HepG2 (cell line): ENCODE measurements at places on chromosomes 2 and 18.

- no peak for DNase-seq
Observed at GRCh38 chr2:138182937-138183312, 218.7 kb downstream of the HNMT start.

DNA sequence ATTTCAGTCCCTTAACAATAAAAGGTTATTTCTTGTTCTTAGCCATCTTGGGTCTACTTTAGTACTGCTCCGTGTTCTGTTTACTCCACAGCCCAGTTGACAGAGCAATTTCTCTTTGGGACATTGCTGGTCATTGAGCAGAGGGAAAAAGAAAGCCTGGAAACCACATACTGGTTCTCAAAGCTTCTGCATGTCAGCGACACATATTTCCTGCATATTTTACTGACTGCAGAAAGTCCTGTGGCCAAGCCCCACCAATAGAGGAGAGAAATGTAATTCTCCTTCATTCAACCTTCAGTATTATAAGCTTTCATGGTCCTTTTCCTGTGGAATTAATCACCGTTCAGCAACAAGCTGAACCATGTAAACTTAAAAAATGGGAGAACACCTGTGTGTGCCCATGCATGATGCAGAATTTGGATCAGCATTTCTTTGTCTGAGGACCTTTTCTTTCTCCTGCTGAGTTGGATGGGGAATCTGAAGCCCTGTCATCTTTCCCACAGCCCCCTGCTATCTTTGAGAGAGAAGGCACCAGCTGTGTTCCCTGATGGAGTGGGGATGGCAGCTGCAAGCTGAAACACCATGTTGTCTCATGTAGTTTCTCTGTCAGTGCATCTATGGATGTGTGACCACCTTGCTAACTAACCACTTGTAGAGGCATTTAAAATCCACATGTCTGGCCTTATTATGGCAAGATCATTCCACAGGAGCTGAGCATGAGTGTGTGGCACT is 431.6 kb downstream of the MEIS1 start:
- DNase-seq = no peak

- DNase-seq = no peak
Observed at GRCh38 chr2:18600255-18600613, 10.9 kb upstream of the NT5C1B start.

DNA sequence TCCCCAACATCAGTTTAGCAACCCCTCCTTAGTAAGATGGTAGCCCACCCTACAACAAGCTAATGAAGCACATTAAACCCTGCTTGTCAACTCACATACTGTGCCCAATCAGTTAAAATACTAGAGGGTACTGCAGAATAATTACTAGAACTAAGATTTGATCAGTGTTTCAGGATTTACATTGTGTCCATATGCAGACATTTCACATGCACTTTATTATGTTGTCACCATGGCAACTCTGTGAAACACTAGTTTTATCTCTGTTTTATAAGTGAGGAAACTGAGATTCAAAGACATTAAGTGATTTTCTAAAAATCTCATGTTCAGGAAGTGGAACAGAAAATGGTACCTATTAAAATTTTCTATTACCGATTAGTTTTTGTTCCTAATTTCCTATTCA is 61.7 kb downstream of the CYBRD1 start:
- DNase-seq = no peak

- DNase-seq = no peak
Observed at GRCh38 chr2:172937884-172938712, 137.5 kb upstream of the MAP3K20 start.

DNA sequence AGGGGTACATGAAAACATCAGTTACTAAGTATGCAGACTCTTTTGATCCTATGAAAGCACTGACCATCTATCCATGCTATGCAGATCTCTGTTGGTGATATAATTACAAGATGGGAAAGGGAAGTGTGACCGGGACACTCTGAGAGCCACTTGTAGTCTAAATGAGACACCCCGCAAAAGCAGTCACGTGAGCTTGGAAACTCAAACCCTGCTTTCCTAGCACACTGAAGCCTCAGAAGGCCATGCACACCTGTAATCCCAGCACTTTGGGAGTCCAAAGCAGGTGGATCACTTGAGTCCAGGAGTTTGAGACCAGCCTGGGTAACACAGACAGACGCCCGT is 137.5 kb downstream of the INO80D start:
- no peak for DNase-seq

- DNase-seq = no peak
Observed at GRCh38 chr2:75315436-75315835, 116.1 kb upstream of the TACR1 start.

DNA sequence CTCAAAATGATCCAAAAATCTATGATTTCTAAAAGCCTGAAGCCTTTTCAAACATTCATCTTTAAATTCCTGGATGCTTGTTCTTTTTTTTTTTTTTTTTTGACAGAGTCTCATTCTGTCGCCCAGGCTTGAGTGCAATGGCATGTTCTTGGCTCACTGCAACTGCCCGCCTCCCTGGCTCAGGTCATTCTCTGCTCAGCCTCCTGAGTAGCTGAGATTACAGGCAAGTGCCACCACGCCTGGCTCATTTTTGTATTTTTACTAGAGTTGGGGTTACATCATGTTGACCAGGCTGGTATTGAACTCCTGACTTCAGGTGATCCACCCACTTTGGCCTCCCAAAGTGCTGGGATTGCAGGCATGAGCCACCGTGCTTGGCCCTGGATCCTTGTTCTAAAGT is 649.5 kb downstream of the XIRP2 start:
- no peak for DNase-seq

GRCh38 chr2:72082887-72083286 is 64.8 kb downstream of the CYP26B1 start:
- DNase-seq = no peak

DNA sequence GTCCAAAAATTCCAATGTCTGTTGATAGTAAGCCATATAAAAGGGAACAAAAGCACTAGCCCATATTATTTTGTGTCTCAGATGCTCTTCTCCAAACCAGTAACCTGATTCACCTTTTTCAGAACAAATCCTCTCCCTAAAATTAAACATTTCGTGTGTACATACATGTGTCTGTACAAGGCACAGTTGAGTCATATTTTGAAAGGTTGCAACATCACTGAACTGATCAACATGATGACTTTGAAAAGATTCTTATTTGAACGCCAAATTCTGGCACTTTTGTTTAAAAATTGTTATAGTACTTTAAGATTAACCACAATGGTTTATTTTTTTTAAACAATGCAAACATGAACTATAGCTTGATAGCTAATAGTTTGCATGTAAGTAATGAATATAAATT is 102.5 kb downstream of the RIT2 start:
- no peak for DNase-seq

GRCh38 chr18:48670751-48671560 is 132.1 kb downstream of the CTIF start:
- no peak for DNase-seq

DNA sequence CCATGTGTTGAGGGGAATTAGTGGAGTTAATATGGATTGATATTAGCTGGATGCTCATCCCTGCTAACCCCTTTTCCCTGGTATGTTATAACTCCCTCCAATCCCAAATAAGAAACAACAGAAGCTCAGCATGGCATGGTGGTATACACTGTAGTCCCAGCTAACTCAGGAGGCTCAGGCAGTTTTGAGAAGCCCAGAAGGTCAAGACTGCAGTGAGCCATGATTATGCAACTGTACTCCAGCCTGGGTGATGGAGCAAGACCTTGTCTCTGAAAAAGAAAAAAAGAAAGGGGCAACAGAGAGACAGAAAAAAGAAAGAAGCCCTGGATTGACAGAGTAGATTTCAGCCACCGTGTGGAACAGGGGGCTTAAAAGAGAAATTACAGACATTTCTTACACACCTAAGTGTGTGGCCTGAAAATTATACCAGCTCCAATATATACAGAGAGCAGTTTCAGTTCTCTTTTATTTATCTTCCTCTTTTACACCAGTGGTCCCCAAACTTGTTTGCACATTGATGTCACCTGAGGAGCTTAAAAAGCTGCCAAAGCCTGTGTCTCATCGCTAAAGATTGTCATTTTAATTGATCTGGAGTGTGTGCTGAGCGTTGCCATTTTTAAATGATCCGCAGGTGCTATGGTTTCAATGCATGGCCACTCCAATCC is 203.6 kb downstream of the UBE2E3 start:
- no peak for DNase-seq

- no peak for DNase-seq
Observed at GRCh38 chr2:241376808-241377207, 20.7 kb downstream of the FARP2 start.

- DNase-seq = no peak
Observed at GRCh38 chr2:140786585-140786984, 1344.2 kb downstream of the LRP1B start.

DNA sequence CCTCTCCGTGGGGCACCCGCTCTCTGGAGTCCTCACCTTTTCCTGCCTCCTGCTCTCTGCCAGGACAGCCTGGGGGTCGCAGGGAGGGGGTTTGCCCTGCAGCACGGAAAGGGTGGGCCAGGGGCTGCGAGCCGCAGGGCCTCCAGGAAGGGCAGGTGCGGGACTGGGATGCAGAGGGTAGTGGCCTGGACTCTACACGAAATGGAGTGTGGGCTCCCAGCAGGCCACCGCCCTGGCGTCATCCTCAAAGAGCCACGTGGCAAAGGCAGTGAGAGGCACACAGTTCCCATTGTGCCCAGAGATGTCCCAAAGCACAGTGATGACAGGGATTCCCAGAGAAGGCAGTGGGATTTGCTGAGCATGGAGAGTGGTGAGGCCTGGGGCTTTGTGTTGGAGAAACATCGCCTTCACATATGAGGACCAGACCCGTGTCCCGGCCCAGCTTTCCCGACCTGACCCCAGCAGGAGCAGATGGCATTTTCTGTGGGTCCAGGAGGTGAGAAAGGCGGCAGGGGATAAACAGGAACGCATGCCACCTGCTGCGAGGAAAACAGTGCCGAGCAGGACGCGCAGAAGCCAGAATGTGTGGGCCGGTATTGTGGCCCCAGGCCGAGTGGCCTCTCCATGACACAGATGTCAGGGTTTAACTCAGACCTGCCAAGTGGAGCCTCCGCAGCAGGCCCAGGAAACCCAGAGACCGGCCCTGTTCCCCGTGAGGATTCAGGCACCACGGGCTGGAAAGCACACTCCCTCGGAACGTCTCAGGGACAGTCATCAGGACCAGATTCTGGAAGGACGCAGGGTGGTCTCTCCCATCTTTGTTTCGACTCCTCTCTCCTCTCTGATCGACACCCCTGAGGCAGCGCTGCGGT is 855.5 kb upstream of the SALL3 start:
- DNase-seq = no peak

DNA sequence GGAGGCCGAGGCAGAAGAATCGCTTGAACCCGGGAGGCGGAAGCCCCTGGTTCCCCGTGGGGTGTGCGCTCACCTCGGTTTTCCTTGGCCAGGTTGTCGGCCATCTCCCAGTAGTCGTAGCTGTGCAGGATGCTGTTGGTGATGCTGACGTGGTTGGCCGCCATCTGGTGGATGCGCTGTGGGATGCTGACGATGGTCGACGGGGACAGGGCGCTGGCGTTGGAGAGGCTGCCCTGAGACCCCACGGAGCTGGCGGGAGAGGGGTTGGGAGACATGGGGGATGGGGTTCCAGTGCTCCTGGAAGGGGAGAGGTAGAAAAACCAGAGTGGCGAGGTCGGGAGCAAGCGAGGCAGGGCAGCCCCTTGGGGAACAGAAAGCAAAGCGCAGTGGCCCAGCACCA is 64.4 kb upstream of the REV1 start:
- no peak for DNase-seq

GRCh38 chr2:217798743-217799562 is 203.8 kb downstream of the TNS1 start:
- no peak for DNase-seq

- DNase-seq = no peak
Observed at GRCh38 chr2:141440072-141440635, 690.7 kb downstream of the LRP1B start.

- DNase-seq = no peak
Observed at GRCh38 chr2:95375532-95376150, 26.9 kb upstream of the FAHD2A start.

- no peak for DNase-seq
Observed at GRCh38 chr2:120231564-120231973, 8.4 kb upstream of the TMEM185B start.

- no peak for DNase-seq
Observed at GRCh38 chr18:49778826-49779465, 34.4 kb downstream of the ACAA2 start.

DNA sequence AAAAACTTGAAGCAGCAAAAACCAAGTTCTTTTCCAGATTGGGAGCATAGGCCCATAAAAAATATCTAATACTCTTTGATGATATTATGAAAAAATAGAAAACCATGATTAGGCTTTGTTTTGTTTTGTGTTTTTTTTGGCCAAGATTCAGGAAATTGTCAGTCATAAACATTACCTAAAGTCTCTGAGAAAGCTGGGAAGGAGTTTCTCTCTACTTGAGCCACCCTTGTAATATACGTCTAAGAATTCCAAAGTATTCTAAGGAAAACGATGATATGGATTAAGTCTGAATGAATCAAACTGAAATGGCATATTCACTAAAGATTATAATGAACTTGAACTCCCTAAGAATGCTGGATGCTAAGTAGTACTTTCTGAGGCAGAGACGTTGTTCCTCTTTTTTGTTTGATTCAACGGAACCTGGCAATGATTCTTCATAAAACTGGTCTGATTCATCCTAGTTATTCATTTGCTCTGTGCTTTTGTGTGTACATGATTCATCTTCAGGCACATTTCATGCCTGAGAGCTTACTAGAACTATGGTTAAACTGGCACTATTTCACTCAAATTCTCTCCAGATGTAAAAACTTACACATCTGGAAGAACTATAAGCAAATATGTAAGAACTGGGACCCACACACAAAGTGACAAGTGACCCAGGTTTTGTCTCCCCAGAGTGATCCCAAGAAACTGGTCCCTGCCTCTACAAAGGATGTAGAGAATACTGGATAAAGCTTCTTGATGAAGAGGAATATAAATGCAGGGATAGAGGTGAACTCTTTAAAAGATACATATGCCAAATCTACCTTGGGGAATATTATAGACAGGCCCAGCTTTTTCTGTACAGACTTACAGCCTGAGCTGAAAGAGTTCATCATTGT is 159.7 kb downstream of the DOCK10 start:
- DNase-seq = no peak

- no peak for DNase-seq
Observed at GRCh38 chr2:16298866-16299265, 358.5 kb downstream of the MYCN start.

GRCh38 chr2:44286119-44286883 is 11.0 kb downstream of the SLC3A1 start:
- DNase-seq = no peak

DNA sequence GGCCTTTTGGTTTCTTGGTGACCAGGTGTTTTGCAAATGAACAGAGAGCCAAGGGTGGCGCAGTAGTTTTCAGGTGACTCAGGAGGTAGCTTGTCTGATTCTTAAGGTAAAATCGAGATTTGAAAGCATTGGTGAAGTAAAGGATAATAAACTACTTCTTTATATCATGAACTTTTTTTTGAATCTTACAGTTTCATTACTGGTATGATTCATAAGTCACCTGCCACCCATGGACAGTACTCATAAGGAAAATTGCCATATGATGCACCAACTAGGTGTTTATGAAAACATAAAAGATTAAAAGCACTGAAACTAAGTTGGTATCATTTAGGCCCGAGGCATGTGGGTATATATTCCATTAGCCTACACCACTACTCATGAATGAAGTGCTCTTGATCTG is 84.1 kb upstream of the MGAT5 start:
- DNase-seq = no peak
